ENCODE measurements at places on chromosomes 1 and 21. TPM values are rescaled to one million over a fixed set of nuclear protein-coding genes. Genes with fewer than 3 reads are reported as not detected.

GRCh38 chr21:45983981-45984551, 2.5 kb downstream of the COL6A1 start:
- H3K4me1 ChIP-seq: peaks cover 21% of the 10 kb centered on the region
- peaks cover 54% of the 10 kb centered on the region for H3K36me3 ChIP-seq
- H3K27ac ChIP-seq: peak overlapping the region; percentile 52
- H3K27me3 ChIP-seq: no peaks in the 10 kb centered on the region
- DNase-seq: peak; percentile 95

DNA sequence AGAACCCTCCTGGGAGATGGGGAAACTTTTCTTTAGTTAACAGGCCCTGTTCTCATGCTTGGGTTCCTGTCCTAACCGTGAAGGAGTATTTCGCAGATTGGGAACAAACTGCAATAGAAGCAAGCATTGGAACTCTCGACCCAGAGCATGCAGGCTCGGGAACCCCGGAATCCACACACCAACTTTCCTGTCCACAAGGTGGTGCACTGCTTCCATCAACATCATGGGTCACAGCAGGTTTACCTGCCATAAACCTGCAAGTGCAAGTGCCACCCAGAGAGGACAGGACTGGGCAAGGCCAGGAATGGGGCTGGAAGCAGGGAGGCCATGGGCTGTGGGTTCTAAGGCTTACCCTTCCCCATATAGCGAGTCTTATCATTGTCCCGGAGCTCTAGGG, 6.9 kb downstream of the ENO1 start:
- no peak overlapping the region for H3K4me3 ChIP-seq
- no peak for DNase-seq
- peaks cover 77% of the 10 kb centered on the region for H3K4me1 ChIP-seq
- H3K27me3 ChIP-seq: no peaks in the 10 kb centered on the region
- H3K36me3 ChIP-seq: peaks cover 97% of the 10 kb centered on the region

- no peak for DNase-seq
- H3K4me1 ChIP-seq: no peaks in the 10 kb centered on the region
- H3K27ac ChIP-seq: no peak overlapping the region
- no peak overlapping the region for H3K4me3 ChIP-seq
- no peaks in the 10 kb centered on the region for H3K27me3 ChIP-seq
Observed at GRCh38 chr1:117388328-117388727, 21.1 kb downstream of the MAN1A2 start.

LEFTY1 gene
- not detected for total RNA-seq

SMCP gene
- not detected for total RNA-seq
